CD4-positive, alpha-beta T cell (primary cell): ENCODE measurements at places on chromosomes 1 and 21.

GRCh38 chr1:3353876-3354275 lies 100.6 kb upstream of the ARHGEF16 start:
- no peak for DNase-seq

DNA sequence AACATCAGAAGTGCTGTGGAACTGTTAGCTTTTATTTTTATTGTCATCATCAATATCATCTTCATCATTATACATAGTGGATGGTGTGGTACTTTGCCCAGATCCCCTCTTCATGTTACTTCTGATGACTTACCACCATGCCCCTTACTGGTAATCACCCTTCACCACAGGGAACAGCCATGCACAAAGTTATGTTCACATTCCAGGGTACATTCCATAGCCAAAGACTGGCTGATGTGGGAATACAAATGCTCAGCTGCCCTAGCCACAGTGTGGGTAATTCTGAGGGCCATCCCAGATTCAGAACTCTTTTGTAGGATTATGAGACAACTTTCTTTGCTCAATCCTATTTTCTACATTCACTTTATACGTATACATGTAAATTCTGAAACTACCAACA lies 691.3 kb upstream of the CXADR start:
- no peak for DNase-seq

- no peak for DNase-seq
Measured at GRCh38 chr1:58469016-58469415, 77.5 kb downstream of the OMA1 start.

DNA sequence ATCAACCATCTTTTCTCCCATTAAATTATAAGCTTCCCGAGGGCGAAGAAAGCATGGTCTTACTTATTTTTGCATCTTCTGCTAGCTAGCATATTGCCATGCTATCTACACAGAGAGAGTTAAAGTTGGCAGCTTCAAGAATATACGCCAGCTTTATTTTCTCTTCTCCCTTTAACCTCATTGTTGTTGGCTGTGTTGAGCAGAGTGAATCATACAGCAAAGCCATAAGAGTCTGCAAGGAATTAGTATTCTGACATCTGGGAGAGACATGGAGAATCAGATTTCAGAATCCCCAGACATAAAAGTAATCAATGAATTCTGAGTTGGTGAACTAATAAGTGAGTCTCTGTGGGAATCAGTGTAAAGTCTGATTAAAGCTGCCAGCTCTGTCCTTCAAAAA lies 649.6 kb upstream of the PTBP2 start:
- no peak for DNase-seq

- no peak for DNase-seq
Measured at GRCh38 chr1:65422241-65423203, 2.1 kb downstream of the LEPR start.

- no peak for DNase-seq
Measured at GRCh38 chr1:228317411-228317828, 89.2 kb downstream of the TRIM11 start.

- DNase-seq: no peak
Measured at GRCh38 chr1:63868268-63868781, 94.5 kb downstream of the ROR1 start.

DNA sequence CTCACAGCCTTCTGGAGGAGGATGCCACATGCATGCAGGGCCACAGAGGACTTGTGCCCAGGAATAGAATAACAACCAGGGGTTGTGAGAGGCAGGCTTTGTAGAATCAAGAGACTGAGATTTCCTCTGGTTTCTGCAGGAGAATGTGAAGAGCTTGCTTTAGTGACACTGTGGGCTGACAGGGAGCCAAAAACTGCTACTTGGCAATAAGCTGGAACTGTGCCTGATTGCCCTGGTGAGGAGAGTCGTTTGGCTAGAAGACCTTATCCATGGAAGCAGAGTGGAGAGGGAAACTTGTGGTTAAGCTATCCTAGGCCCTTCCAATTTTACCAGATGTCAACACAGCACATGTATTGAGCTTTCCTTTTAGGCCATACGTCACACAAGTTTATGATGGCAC lies 902.1 kb downstream of the MRPL39 start:
- DNase-seq: no peak

GRCh38 chr1:58576727-58577653 lies at the start of gene TACSTD2:
Gene TACSTD2, minus strand, starts transcription at chr1:58577252. Its CDS starts 96 bp downstream, at chr1:58577156.
- DNase-seq: no peak

GRCh38 chr1:202276081-202276715 lies 65.5 kb downstream of the UBE2T start:
- no peak for DNase-seq

DNA sequence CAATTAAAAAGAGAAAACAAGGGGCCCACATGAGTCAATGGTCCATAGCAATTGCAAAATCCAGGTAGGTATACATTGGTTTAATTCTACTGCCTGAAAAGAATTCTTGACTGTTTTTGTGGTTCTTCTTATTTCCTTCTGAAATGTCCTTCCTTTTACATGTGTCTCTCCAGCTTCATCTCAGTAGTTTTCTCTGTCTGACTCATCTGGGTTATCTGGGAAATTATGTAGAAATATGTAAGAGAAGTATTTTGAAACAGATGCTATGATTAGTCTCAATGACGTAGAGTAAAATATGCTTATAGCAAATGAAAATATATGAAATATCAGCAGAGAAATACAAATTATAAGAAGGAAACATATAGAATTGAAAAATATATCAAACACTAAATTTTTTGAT lies 953.2 kb downstream of the BRINP3 start:
- DNase-seq: no peak

- DNase-seq: no peak
Measured at GRCh38 chr1:111585447-111586086, 34.0 kb upstream of the RAP1A start.

- DNase-seq: no peak
Measured at GRCh38 chr1:214264976-214265375, 16.0 kb upstream of the SMYD2 start.

DNA sequence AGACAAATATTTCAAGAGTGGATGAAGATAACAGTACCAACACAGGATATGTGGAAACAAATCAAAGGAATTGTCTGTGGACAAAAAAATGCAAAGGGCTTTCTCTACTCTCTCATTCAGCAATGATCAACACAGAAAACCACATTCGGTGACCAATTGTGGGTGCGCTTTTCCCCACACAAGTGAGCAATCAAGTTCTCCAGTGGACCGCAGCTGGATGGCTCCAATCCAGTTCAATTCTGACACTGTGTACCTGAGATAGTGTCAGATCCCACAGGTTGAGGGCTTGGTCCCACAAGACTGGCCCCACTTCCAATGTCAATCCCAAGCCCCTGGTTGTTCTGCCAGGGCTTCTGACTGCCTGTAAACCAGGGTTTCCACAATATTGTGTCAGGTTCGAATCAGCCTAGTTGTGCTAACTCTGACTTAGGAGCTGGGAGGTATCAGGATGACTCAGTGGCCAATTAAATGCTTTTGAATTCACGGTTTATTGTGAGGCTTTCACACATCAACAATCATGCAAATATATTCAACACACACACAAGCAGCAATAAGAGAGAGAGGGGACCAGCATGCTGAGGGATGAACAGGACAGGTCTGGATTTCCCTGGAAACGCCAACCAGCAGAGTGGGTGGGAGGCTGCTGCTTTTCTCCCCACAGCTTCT lies 87.0 kb upstream of the BTG3 start:
- DNase-seq: no peak

DNA sequence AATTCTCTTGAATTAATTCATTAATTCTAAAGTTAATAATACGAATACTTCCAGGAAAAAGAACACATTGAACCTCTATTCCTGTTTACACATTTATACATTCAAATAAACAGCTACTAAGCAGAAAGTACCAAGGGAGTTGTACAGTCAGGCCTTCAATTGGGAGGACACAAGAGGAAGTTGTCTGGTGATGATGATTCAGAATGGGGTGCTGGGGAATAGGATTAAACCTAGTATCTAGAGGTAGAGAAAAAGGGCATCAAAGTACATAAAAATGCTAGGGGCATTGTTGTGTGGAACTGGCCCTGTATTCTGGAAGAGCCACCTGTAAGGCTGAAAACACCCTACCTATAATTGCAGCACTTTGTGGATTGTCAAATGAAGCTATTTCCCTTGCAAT lies 71.7 kb upstream of the MROH9 start:
- no peak for DNase-seq

DNA sequence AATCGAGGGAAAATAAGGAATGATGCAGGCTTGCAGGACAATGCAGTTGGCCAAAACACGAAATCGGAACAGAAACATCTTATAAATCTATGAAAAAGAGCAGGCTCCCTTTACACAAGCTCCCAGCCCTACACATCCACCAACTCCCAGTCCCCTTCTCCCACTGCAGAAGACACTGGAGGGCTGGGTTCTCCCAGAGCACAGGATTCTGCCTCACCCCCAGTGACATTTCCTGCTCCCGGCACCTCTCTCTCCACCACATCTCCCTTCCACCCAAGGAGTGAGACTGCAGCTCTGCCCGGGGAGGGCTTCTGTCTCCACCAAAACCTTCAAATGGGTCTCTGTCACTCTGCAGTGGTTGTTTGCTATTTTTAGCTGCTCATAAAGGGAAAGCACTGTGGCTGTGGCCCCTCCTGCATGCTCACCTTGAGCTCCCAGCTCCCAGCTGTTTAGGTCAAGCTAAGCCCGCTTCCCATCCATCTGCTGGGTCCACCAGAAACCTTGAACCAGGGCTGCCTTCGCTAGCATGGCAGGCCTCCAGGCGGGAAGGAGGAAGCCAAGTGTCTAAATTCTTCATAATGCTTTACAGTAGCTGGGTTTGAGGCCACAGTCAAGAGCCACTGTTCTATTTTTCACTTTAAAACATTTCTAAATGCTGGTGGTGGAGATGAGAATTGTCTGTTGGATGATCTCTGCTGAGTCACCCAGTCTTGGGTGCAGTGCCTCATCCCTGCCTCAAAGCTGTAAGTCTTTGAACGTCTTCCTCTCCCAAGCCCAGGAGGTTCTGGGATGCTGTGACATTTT lies 3.3 kb upstream of the C2CD2 start:
- DNase-seq: no peak

DNA sequence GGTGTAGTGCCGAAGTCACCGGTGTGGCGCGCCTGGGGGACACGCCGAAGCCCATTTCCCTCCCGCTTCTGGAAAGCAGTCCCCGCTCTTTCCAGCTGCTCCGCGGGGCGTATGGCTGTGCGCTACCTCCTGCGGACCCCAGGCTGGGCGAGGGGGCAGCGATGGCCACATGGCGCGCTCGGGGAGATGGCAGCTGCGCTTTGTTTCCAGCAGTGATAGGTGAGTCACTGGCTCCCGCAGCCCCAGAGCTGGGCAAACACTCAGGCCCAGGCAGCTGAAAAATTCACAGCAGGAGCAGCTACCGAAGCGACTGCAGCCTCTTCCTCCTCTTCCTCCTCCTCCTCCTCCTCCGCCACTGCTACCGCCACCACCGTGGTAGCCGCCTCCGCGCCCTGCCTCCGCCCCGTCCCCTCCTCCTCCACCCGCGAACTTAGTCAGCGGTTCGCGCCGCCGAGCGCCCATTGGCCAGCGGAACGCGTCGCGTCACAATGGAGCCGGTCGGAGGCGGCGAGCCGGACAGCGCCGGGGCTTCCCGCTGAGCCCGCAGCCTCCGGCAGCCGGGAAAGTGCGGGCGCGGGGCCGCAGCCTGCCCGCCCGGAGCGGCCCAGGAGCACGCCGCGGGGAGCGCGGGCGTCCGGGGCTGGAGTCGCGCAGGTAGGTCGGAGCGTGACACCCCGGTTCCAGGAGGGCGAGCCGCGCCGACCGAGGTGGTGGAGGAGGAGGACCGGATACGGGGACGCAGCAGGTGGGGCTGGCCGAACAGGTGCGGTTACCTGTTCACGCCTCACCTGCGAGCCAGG lies at the start of gene LRRC8B:
Gene LRRC8B (plus strand): TSS at position 461 of the 800 bp plus-strand sequence. CDS start 57,822 bp downstream, outside the sequence.
- DNase-seq: peak; percentile 81

- no peak for DNase-seq
Measured at GRCh38 chr1:10225573-10225972, 15.2 kb downstream of the KIF1B start.

DNA sequence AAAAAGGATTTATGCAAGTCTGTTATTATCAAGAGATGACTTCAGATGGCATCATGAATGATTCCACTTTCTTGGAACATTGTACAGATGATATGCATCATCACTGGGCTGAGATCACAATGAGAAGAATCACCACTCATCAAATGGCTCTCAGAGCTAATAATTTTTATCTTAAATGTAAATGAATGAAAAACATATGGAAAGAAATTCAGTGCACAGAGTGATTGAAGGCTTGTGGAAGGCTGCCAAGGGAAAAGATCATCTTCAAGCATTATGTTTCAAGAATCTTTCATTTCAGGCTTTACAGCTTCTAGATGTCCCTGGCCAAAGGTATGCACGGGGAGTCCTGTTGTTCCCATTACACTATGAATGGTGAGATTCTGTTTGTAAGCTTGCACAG lies 955.7 kb downstream of the TTLL7 start:
- no peak for DNase-seq
